Fibroblast of lung (primary cell): ENCODE measurements at places on chromosomes 16 and 17.

GRCh38 chr16:68298907-68299561 is 11.7 kb downstream of the SLC7A6OS start:
- no peaks in the 10 kb centered on the region for H3K27me3 ChIP-seq
- H3K36me3 ChIP-seq: peaks cover 30% of the 10 kb centered on the region
- H3K4me3 ChIP-seq: no peak overlapping the region
- peak overlapping the region; percentile 30 for H3K27ac ChIP-seq
- peak; percentile 76 for DNase-seq

DNA sequence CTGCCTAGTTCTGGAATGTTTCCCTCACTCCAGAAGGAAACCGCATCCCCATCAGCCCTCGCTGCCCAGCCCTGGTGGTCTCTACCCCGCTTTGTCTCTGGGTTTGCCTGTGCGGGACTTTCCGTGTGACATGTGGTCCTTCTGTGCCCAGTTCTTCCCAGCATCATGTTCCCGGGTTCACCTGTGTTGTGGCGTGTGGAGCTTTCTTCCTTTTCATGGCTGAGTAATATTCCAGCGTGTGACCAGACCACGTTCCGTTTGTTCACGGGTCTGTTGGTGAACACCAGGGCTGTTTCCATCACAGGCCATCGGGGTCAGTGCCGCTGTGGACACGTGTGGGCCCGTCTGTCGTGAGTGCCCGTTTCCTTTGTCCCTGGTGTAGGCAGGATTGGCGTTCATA is 32.1 kb downstream of the CACNA1H start:
- peaks cover 9% of the 10 kb centered on the region for H3K4me1 ChIP-seq
- H3K4me3 ChIP-seq: no peak overlapping the region
- no peak overlapping the region for H3K27ac ChIP-seq
- no peak for DNase-seq
- no peaks in the 10 kb centered on the region for H3K27me3 ChIP-seq
- no peaks in the 10 kb centered on the region for H3K36me3 ChIP-seq

DNA sequence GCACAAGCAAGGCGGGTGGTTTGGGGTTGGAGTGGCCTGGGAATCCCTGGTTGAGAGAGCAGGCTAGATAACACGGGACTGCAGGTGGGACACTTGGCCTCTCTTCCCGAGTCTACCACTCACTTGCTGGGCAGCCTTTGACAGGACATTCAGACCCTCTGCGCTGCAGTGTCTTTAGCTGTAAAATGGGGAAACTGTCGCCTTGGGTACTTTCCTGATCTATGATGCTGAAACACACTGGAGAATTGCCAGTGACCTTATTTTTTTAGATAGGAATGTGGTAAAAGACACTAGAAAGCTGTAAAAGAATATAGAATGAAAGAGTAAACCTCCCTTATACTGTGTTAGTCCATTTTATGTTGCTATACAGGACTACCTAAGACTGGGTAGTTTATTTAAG is 30.5 kb downstream of the KSR1 start:
- H3K4me1 ChIP-seq: peaks cover 3% of the 10 kb centered on the region
- no peaks in the 10 kb centered on the region for H3K27me3 ChIP-seq
- H3K27ac ChIP-seq: no peak overlapping the region
- H3K36me3 ChIP-seq: no peaks in the 10 kb centered on the region
- no peak for DNase-seq

DNA sequence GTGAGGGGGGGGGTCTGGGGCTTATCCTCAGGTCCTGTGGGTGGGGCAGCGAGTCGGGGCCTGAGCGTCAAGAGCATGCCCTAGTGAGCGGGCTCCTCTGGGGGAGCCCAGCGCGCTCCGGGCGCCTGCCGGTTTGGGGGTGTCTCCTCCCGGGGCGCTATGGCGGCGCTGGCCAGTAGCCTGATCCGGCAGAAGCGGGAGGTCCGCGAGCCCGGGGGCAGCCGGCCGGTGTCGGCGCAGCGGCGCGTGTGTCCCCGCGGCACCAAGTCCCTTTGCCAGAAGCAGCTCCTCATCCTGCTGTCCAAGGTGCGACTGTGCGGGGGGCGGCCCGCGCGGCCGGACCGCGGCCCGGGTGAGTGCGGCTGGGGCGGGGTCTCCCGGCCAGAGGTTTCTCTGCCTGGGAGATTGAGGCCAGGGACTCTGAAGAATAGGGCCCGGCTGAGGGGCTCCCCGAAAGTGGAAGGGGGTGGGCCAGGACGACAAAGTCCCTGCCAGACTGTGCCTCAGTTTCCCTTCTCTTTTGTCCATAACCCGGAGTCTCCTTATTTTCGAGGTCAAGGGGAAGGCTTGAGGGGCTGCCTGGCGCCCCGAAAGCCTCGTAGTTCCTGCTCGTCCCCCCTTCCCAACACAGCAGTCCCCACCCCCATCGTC is at the start of gene FGF11:
TSS of gene FGF11 (plus strand) at position 51 of the 651 bp plus-strand sequence. CDS start at position 160, 109 bp downstream.
- peaks cover 17% of the 10 kb centered on the region for H3K4me1 ChIP-seq
- no peak for DNase-seq
- no peaks in the 10 kb centered on the region for H3K36me3 ChIP-seq
- H3K27ac ChIP-seq: no peak within 1 kb of the TSS

DNA sequence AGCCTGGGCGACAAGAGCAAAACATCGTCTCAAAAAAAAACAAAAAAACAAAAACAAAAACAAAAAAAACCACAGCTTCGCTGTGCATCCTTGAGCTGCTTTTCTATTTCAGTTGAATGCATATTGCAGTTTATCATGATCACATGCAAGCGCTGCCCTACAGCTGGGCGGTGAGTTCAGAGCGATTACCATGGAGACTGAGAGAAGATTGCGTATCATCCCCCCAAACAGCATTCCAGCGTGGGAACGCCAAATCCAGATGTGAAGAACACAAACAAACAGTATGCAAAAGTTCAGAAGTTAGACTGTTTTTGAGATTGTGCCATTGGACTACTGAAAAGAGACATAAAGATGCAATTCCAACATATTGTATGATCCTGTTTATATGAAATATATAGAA is 15.1 kb upstream of the SLC52A1 start:
- H3K4me1 ChIP-seq: peaks cover 4% of the 10 kb centered on the region
- no peaks in the 10 kb centered on the region for H3K27me3 ChIP-seq
- H3K36me3 ChIP-seq: no peaks in the 10 kb centered on the region
- no peak overlapping the region for H3K27ac ChIP-seq

DNA sequence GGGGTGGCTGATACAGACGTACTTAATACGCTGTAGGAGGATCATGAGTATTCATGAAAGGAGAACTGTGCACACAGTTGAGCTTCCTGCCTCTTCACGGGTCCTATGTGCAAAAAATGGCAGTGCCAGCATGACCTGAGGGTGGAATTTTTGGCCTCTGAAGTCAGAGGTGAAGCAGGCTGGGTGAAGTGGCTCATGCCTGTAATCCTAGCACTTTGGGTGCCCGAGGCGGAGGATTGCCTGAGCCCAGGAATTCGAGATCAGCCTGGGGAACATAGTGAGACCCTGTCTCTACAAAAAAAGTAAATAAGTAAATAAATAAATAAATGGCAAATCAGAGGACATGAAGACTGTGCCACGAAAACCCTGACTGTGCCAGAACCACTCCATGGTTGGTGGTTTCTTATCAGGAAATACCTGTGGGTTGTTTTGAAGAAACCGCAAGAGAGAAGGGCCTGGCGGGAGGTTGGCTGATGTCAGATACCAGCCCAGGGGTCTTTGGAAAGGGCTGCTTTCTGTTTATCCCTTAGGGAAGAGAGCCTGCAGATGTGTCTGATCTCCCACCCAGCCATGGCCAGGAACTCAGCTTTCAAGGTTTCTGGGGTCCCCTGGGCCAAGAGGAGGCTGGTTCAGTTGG is 3.4 kb downstream of the ASPSCR1 start:
- no peak for DNase-seq
- no peak overlapping the region for H3K4me3 ChIP-seq
- peaks cover 12% of the 10 kb centered on the region for H3K36me3 ChIP-seq
- no peak overlapping the region for H3K27ac ChIP-seq
- no peaks in the 10 kb centered on the region for H3K4me1 ChIP-seq

- no peaks in the 10 kb centered on the region for H3K27me3 ChIP-seq
- no peaks in the 10 kb centered on the region for H3K36me3 ChIP-seq
- no peak overlapping the region for H3K27ac ChIP-seq
- no peak overlapping the region for H3K4me3 ChIP-seq
- peaks cover 7% of the 10 kb centered on the region for H3K4me1 ChIP-seq
- DNase-seq: no peak
These were observed 3.8 kb downstream of the LGALS9 start for GRCh38 chr17:27634776-27635175.

DNA sequence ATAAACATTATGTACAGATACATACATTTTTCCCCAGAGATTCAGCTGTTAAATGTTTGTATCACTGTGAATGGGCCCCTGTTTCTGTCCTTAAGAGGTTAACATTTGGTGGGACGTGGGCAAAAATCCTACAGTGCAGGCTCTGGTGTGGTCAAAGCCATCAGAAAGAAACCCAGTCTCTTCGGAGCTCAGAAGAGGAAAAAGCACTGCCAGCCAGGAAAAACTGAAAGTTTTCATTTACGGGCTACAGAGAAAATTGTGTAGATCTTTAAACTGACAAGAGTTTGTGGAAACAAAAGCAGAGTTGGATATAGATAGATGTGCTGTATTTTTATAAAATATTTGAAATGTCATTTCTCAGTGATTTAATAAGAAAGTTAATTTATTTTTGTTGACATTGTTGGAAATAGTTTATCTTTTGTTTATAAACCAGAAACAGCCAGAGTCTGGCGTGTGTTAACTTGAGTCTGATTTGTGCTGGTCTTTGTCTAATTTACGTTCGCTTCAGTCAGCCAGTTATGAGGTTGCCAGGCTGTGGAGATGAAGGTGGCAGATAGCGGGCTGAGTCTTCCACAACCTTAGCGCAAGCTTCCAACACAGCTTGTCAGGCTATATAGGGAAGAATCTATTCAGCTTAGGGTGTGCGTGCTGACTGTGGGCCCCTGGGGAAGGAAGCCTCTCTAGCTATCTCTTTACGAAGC is 9.5 kb upstream of the TEKT3 start:
- H3K36me3 ChIP-seq: no peaks in the 10 kb centered on the region
- H3K27me3 ChIP-seq: no peaks in the 10 kb centered on the region
- no peak overlapping the region for H3K27ac ChIP-seq
- no peak overlapping the region for H3K4me3 ChIP-seq

DNA sequence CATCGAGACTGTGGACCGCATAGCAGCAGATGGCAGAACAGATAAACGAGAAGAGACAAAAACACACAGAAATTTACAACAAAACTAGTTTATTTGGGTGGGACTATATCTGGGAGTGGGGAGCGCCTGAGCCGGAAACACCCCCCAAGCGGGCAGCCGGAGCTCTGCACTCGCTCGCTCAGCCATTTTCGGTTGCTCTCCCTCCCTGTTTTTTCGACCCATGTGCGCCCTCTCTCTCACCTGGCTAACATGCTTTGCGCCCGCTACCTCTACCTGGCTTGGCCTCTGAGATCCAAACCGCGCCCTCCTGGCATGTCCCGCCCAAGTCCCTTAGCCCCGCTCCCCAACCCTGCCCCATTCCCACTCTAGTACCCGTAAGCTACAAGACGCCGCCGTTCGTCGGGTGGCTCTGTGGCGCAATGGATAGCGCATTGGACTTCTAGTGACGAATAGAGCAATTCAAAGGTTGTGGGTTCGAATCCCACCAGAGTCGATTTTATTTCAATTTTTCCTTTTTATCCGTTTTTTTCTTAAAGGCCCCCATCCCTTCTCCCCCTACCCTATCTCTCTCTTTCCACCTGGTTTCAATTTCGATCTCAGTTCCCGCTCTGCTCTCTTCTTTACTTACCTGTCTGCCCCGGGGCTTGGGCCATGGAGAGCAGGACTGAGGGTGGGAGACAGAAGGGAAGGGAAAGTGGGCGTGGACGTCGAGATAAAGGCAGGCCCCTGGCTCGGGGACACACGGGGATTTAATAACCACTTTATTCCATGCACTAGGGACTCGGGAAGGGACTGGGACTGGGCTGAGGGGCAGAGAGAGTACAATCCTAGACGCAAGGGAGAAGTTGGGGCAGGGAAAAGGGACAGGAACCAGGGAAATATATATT is 2.4 kb upstream of the ALOXE3 start:
- DNase-seq: no peak
- H3K4me1 ChIP-seq: peaks cover 9% of the 10 kb centered on the region
- H3K27me3 ChIP-seq: peaks cover 10% of the 10 kb centered on the region
- peak overlapping the region; percentile 58 for H3K27ac ChIP-seq

GRCh38 chr17:32621612-32622312 is 135.0 kb downstream of the CDK5R1 start:
- H3K27me3 ChIP-seq: no peaks in the 10 kb centered on the region
- no peaks in the 10 kb centered on the region for H3K36me3 ChIP-seq
- DNase-seq: no peak
- H3K4me3 ChIP-seq: no peak overlapping the region

- H3K36me3 ChIP-seq: no peaks in the 10 kb centered on the region
- H3K27ac ChIP-seq: no peak overlapping the region
- no peaks in the 10 kb centered on the region for H3K27me3 ChIP-seq
- no peak overlapping the region for H3K4me3 ChIP-seq
- peaks cover 7% of the 10 kb centered on the region for H3K4me1 ChIP-seq
These were observed 94.0 kb downstream of the SOCS1 start for GRCh38 chr16:11161974-11162373.

DNA sequence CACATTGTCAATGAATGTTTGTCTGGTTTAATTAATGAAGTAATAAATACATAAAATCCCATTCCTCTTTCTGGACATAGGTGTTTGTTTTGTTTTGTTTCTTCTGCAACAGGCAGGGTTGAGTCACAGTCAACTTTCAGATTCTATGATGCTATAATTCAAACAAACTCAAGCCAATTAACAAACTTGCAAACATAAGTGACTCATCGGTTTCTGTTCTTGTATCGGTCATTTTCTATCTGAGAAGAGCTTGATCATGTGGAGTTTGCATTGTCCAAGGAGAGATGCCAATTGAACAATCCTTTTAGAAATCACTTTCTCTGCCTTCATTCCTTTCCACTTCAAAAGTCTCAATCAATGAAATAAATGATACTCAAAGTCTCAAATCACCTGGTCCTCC is 294.2 kb upstream of the C16orf82 start:
- no peak overlapping the region for H3K4me3 ChIP-seq
- H3K27me3 ChIP-seq: no peaks in the 10 kb centered on the region
- DNase-seq: no peak
- H3K36me3 ChIP-seq: no peaks in the 10 kb centered on the region
- H3K4me1 ChIP-seq: no peaks in the 10 kb centered on the region
- no peak overlapping the region for H3K27ac ChIP-seq

GRCh38 chr17:30116661-30117551 is at the start of gene NSRP1:
Gene NSRP1 (plus strand): TSS chr17:30116816. CDS start chr17:30116844, 28 bp downstream.
- peak within 1 kb of the TSS; percentile 94 for H3K4me3 ChIP-seq
- H3K27me3 ChIP-seq: no peaks in the 10 kb centered on the region
- H3K4me1 ChIP-seq: peaks cover 2% of the 10 kb centered on the region
- DNase-seq: peak; percentile 93

- H3K27me3 ChIP-seq: no peaks in the 10 kb centered on the region
- no peak overlapping the region for H3K4me3 ChIP-seq
- no peaks in the 10 kb centered on the region for H3K4me1 ChIP-seq
- H3K27ac ChIP-seq: no peak overlapping the region
- H3K36me3 ChIP-seq: no peaks in the 10 kb centered on the region
These were observed 74.7 kb downstream of the KLHDC4 start for GRCh38 chr16:87690911-87691685.

DNA sequence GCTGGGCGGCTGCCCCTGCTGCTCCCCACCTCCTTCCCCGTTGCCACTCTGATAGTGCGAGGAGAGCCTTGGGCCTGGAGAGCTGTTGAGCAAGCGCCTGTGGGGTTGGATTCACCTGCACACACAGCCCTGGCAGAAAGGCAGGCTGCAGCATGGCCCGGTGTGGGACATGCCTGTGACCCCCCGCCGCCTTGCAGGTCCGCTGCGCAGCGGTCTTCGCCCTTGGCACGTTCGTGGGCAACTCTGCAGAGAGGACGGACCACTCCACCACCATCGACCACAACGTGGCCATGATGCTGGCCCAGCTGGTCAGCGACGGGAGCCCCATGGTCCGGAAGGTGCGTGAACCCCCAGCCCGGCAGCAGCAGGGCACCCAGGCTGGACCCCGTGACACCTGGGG is 106.8 kb upstream of the CHMP6 start:
- no peaks in the 10 kb centered on the region for H3K27me3 ChIP-seq
- peaks cover 12% of the 10 kb centered on the region for H3K36me3 ChIP-seq
- H3K27ac ChIP-seq: no peak overlapping the region
- H3K4me1 ChIP-seq: no peaks in the 10 kb centered on the region
